ENCODE measurements at places on chromosomes 3 and 15.

DNA sequence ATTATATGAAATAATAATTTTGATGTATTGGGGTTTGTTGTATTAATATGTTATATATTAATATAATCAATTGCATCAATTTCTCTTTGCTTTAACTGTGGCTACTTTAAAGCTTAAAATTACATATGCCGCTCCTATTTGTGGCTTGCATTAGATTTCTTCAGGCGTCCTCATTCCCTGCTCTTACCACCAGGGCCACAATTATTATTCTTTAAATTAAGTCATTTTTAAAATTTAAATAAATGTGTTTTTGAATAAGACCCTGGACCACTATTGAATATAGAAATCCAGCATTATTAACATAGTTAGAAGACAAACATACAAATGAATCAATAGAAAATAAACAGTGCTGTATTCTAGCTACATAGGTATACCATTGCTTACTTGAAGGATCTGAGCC lies 55.5 kb upstream of the SNTN start:
- no peak for DNase-seq

DNA sequence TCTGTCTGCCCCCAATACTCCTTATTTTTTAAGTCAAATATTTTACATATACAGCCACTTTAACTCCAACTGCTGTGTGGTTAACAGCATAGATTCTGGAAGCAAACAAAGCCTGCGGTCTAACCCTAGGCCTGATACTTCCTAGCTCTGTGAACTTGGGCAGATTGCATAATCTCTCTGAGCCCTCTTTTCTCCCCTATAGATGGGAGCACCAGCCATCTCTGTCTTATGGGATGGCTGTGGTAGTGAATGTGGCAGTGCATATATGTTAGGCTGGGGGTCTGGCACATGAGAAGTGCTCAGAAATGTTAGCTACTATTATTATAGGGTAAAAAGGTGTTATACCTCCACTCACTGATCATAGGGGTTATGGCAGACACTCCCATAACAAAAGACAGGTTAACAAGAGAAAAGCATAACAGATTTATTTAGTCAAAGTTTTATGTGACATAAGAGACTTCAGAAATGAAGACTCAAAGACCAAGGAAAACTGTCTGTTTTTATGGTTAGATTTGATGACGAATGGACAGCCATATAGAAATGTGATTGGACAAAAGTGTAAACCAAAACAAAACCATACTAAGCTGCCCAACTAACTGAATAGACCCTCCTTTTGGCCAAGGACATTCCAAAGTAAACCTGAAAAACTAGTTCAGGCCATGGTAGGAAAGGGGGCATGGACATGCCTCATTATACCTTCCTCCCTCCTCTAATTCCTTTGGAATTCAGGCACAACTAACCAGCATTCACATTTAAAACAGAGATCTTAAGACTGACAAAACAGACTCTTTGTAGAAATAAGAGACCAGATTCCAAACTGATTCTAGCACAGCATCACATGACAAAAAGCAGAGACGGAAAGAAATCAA lies 53.9 kb upstream of the DAZL start:
- DNase-seq = no peak

DNA sequence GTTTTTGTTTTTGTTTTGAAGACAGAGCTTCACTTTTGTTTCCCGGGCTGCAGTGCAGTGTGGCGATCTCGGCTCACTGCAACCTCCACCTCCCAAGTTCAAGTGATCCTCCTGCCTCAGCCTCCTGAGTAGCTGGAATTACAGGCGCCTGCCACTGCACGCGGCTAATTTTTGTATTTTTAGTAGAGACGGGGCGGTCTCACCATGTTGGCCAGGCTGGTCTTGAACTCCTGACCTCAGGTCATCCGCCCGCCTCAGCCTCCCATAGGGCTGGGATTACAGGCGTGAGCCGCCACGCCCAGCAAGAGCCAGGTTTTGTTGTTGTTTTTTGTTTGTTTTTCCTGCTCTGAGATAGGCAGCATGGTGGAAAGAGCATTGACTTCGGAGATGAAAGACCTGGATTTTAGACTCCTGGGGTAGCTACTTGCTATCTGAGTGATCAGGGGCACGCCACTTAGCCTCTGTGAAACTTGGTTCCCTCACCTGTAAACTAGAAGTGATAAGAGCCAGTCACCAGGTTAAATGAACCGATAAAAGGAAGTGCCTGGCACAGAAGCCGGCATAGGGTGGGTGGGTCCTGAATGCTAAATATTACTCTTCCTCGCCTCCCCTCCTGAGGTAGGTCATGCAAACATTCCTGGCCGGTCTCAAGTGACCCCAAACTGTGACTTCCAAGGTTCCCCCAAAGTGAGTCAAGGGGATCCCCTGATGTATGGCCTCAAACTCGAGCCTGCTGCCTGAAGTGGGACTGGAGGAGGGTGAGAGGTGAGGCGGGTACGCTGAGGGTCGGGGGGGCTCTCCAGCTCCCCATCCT lies 62.9 kb upstream of the MCF2L2 start:
- DNase-seq = no peak

DNA sequence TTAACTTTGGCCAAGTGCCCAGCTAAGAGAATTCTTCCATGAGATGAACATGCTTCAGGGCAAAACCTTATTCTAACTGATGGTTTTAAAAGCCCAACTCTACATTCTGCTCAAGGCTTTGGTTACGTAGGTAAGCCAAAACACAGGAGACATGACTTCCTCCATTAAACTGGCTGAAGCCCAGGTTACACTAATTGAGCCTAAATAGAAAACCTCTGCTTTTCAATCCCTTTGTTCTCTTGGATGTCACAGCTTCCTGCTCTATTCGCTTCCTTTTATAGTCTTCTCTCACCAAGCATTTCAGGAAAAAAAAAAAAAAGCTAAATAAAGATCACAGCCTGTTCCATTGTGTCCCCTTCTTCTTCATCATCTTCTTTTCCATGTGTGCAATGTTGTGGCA lies 420.4 kb downstream of the TIGIT start:
- no peak for DNase-seq

DNA sequence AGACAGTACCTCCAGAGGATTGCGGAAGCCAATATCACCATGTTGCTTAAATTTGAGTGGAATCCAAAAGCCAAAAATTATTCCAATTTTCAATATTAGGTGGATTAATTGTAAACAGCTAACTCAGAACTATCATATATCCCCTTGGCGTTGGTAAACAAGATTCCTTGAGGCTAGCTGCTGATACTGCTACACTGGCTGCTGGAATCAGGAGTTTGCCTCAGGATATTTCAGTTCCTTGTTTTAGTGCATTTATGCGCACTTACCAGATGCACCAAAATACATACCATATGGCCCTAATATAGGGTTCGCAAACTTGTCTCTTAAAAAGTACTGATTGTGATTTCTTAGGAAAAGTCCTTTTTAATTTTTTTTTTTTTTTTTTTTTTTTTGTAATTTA lies 605.2 kb upstream of the NAALADL2 start:
- DNase-seq = no peak

- no peak for DNase-seq
These were observed 31.2 kb downstream of the PLA1A start for GRCh38 chr3:119628816-119629445.

- no peak for DNase-seq
These were observed 1433.8 kb upstream of the GBE1 start for GRCh38 chr3:83195243-83195642.

- DNase-seq = no peak
These were observed at the start of gene APOD for GRCh38 chr3:195583831-195584542. APOD (minus strand) TSS chr3:195583940; CDS start chr3:195579461, 4,479 bp downstream.

DNA sequence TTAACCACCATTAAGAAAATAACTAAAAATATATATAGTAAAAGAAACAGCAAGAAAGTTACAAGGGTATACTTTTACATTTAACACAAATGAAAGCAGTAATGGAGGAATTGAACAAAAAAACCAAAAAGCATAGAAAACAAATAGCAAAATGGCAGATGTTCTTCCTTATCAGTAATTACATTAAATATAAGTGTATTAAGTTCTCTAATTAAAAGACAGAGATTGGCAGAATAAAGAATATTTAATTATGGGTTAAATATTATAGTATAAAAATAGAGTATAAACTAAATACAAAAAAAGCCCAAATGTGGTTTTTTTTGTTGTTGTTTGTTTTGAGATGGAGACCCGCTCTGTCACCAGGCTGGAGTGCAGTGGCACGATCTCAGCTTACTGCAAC lies 20.5 kb downstream of the EHHADH start:
- no peak for DNase-seq

DNA sequence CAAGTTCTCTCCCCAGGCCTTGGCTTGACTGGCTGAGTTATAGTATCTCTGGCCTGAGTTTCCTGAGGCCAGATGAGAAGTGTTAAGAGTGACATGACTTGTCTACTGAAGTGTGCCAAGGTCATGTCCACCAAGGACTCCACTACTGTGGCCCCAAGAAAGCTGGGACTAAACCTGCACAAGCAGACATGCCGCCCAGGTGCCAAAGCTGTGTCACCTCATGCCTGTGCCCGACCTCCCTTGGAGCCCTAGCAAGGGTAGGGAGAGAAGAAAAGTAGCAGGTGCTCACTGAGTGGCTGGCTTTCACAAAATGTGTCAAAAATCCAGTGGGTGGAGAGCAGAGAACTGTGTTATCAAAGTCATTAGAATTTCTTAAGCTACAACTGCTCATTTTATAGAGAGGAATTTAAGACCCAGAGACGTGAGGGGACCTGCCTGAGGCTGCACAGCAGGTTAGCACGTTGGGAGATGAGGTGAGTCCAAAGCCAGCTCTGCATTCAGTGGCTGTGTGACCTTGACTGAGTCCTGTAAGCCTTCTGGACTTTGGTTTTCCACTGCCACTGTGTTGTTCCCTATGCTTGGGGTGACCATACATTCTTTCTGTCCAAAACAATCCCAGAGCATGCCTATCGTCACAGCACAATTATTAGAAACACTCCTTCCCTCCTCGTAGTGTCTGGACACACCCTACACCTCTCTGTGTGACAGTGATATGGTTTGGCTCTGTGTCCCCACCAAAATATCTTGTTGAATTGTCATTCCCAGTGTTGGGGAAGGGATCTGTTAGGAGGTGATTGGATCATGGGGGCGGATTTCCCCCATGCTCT lies 5.0 kb upstream of the LYSMD4 start:
- no peak for DNase-seq

DNA sequence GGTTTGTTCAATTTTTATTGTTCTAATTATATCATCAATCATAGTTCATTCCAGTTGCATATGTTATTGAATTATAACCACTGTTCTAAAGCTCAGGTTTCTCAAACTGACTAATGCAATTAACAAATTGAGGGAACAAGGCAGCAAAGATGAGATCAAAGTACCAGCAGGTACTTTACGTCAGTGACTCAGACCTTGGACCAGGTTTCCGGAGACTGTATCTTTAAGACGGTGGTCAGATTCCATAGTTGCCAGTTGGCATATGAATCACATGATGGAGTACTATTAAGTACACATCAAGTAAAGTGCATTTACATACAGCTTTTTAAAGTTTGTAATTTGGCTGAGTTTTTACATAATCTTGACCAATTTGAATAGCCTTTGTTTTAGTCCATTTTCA lies 583.6 kb upstream of the ROBO2 start:
- no peak for DNase-seq

DNA sequence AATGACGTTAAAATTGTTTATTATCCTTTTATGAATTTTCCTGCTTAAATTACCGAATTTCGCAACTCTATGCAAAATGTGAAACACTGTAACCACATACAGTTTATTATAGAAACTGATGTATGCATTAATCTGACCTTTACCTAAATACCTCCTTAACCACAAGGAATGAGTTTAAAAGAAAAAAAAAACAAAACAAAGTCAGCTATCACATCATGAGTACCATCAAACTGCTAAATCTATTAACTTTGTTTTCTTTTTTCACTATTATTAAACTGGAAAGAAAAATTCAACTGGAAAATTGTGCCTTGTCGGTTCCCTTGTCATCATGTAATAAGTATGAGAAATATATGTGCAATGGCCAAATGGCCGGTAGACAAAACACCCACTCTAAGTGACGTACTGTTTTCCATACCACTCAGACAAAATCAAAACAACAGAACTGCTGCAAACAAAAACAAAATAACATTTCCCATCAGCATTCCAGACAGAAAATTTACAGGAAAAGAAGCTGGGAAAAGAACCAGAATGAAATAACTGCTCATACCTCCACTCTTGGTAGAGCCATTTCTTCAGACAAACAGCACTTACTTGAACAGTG lies 415.3 kb downstream of the FOXP1 start:
- no peak for DNase-seq

GRCh38 chr15:83716605-83717004 lies 62.7 kb downstream of the ADAMTSL3 start:
- no peak for DNase-seq

All from stimulated activated CD4-positive, alpha-beta T cell treated with anti-CD3 and anti-CD28 coated beads, TNF-alpha, amount 100 ng/mL, for 24 hours (primary cell).